ENCODE measurements at places on chromosomes 11 and 22.

- DNase-seq: no peak
Observed at GRCh38 chr11:2142300-2142759, 3.1 kb upstream of the IGF2 start.

- DNase-seq: no peak
Observed at GRCh38 chr22:44074337-44074984, 50.4 kb downstream of the PARVB start.

DNA sequence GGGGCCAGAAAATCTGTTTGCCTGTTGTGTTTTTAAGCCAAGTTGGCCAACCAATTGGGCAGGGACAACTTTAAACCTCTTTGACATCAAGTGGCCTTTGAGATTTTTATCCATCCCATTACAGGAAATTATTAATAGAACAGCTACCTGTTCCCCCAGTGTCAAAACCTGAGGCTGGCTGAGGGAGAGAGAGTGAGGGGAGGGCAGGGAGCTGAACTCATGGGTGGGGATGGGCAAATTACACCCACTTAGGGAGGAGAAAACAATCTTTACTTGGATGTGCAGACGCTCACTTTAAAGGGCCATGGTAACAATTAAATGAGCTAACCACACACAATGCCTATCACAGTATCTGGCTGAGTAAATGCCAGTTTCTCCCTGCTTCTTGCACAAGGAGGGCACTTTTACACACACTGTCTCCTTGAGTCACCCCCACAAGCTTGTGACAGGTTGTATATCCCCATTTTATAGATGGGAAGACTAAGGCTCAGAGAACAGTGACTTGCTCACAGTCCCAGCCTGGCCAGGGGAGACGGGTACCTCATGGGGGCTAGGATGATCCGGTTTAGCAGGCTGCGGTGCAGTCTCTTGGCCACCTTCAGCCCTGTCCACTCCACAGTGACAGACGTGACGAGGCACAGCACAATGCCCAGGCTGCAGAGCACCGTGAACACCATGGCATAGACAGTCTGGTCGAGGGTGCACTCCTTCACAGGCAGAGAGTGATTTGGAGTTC is 17.8 kb upstream of the KCNJ11 start:
- DNase-seq: no peak

DNA sequence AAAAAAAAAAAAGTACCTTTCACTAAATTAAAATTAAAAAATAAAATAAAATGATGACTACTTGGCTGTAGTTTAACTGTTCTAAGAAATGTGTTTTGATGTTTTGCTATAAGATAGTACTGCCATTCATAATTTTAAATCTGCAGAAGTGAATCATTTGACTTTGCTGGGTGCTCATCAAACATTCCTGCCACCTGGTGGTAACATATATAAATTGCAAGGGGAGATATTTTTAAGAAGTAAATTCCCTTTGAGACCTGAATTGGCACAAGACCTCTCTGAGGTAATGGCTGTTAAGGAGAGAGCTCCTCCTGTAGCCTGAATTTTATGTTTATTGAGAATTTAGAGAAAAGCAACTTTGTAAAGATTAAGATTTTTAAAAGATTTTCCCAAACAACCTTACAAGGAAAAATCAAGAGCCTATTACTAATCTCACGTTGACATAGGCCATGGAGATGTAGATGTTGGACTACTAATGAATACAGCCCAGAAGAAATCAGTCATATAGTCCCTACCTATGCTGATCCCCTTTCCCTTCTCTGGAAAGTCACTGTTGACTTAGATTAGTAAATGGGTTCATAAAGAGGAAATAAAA is 11.9 kb upstream of the NARS2 start:
- no peak for DNase-seq

- DNase-seq: no peak
Observed at GRCh38 chr11:88414981-88415413, 77.5 kb upstream of the CTSC start.

DNA sequence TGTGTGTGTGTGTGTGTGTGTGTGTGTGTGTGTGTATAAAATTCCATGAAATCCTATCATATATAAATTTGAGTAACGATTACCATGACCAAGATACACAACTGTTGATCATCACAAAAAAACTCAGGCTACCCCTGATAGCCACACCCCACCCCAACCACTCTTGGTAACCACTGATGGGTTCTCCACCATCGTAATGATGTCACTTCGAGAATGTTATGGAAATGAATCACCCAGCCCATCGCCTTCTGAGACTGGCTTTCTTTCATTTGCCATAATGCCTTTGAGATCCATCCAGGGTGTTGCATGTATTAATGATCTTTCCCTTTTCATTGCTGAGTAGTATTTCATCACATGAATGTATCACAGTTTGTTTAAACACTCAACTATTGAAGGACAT is 496.0 kb downstream of the MIAT start:
- no peak for DNase-seq

DNA sequence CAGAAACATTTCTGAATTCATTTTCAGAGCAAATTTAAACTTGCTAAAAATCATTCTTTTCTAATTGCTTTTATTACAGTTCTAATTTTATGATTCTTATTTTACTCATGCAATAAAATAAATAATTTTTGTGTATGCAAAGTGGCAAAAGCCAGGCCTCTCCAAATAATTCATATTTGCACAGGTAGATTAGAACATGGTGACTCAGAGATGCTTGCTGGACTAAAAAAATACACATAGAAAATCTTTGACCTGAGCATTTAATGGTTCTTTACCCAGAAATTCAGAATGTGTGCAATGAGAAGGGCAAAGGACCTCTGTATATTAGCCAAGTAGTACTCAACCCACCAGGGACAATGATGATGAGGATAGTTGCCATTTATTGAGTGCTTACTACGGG is 15.3 kb downstream of the MAP6 start:
- DNase-seq: no peak

- DNase-seq: no peak
Observed at GRCh38 chr22:44586999-44587736, 89.1 kb upstream of the RTL6 start.

- DNase-seq: no peak
Observed at GRCh38 chr11:2095542-2095941, 43.6 kb downstream of the IGF2 start.

- DNase-seq: no peak
Observed at GRCh38 chr22:30361916-30362650, 5.3 kb downstream of the CCDC157 start.

GRCh38 chr11:86693518-86693917 is 21.1 kb upstream of the ME3 start:
- no peak for DNase-seq

DNA sequence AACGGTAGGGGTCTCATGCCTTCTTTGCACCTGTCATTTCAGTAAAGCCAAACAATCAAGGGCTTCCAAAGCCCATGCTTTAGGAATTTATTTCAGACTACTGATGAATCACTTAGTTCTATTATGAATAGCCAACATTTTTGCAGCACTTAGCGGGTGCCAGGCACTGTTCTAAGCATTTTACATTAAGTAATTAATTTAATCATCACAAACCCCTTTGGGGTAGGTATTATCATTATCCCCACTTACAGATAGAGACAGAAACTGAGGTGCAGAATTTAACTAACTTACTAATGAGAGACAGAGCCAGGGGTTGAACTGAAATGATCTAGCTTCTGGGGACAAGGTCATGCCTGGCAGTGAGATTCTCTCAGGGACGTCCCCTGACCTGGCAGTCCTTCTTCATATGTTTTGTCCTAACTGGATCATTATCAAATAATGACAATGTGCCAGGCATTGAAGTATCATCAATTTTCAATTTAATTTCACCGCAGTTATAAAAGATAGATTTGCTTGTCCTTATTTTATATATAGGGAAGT is 31.7 kb upstream of the NAV2 start:
- DNase-seq: no peak

- peak; percentile 46 for DNase-seq
Observed at GRCh38 chr11:86043765-86044503, 24.9 kb downstream of the PICALM start.
